ENCODE measurements at places on chromosomes 1 and 21. TPM values are rescaled to one million over a fixed set of nuclear protein-coding genes. Genes with fewer than 3 reads are reported as not detected.
A peak's percentile ranks its signal among the peaks of the same experiment; 100 is the strongest.

DNA sequence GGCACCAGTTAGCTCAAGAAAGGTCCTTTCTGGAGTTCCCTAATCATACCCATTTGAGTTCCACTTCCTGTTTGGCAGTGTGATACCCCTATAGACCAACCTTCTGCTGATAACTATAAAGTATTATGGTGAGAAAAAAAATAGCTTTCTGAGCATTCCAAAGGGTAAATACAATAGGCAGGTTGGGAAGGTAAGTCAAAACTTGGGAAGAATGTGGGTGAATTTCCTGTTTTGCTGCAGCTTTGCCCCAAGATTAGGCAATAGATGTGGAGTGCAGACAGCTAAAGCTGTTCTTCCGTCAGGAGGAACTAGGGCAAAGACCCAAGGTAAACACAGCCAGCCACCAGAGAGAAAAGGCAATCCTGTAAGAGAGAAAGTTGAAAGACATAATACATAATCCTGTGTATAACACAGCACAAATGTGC lies 49.9 kb upstream of the GUCA2A start:
- peak; percentile 56 for DNase-seq

GRCh38 chr1:94463765-94464330 lies 45.7 kb downstream of the ABCD3 start:
- DNase-seq = peak; percentile 25

CHI3L1 gene
- not detected for total RNA-seq

DNA sequence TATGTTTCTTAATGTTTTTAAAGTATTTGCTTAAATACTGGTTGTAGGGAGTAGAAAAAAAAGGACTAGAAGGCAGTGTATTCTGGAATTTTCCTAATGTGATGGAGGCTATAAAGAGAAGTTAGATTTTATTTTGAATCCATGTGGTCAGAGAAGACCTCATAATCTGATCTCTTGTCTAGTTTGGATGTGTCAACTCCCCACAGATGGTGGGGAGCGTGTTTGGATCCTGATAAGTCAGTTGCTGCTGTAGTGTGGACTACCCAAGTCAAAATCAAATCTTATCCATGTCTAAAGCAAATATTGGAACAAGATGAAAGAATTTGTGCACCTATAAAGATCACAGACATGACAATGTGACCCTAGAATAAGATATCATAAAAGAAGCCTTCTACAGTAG lies 918.0 kb downstream of the LTN1 start:
- DNase-seq = no peak

GRCh38 chr1:234478481-234479309 lies at the start of gene TARBP1:
Gene TARBP1, minus strand, starts transcription at chr1:234479179. Its CDS starts 76 bp downstream, at chr1:234479103.
- DNase-seq = peak; percentile 52

DNA sequence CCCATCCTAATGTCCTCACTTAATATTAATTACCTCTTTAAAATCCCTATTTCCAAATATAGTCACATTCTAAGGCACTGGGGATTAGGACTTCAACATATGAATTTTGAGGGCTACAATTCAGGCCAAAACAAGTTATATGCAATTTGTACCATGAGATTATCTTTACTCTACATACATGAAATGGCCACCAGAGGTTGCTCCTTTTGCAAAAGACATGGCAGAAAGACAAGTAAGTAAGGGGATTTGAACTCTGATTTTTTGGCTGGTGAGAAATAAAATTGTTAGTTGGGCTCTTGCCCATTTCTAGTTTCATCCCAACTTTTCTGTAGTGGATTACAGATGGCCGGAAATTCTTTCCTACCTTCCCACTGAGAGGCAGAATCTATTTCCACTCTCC lies 4.8 kb upstream of the ALG6 start:
- DNase-seq = no peak

PPCS gene
- 84.8 TPM for total RNA-seq

Measured in H4 (cell line).